AG04449 (cell line): ENCODE measurements at places on chromosomes 1 and 21.

GRCh38 chr1:102595106-102595505 lies 513.2 kb downstream of the COL11A1 start:
- DNase-seq = no peak

- DNase-seq = no peak
These were observed 24.8 kb downstream of the FAM78B start for GRCh38 chr1:166141969-166142368.

DNA sequence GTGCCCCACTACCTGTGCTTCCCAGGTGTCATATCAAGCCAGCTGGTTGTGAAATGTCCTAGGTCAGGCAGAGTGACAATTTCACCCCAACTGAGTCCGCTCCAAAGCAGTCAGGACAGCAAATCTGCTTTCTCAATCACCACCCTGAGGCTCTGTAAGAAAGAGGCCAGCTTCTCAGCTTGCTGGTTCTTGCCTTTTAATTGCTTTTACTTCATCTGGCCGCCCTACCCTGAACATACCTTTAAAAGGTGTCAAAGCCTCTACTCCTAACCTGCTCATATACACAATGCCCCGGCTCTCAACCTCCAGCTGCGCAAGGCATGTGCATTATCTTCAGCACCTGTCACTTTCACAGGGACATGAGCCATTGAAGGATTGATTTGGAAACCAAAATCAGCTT lies 581.6 kb downstream of the NPHP4 start:
- no peak for DNase-seq

- DNase-seq = no peak
These were observed 27.8 kb downstream of the IRF2BP2 start for GRCh38 chr1:234582186-234582585.

- DNase-seq = no peak
These were observed 41.7 kb downstream of the DISP3 start for GRCh38 chr1:11520531-11521233.

- DNase-seq = no peak
These were observed 602 bp upstream of the UFC1 start for GRCh38 chr1:161153176-161153575.
